ENCODE measurements at places on chromosomes 6 and 20.

DNA sequence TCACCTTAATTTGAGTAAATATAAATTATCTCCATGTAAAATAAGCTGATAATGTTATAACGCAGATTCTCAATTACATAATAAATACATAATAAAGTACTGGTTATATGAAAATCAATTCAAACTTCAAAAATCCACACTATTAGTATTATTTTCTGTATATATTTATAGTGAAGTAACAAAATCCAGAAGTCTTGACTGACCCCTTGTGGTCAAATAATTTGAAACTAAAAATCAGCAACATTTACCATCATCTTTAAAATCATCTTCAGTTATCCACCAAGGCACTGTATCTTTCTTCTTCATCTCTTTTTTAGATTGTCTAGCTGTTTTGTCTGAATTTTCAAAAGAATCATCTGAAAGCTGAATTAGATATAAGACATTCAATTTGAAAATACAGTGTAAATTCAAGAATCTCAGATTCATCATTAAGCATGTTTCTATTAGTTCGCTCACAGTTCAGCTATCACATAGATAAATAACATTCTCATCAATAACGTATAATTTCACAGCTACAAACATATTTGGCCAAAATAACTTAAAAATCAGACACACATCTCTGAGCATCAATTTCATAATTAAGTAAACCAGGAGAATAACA, 6.5 kb downstream of the CEP162 start:
- no peak for DNase-seq

DNA sequence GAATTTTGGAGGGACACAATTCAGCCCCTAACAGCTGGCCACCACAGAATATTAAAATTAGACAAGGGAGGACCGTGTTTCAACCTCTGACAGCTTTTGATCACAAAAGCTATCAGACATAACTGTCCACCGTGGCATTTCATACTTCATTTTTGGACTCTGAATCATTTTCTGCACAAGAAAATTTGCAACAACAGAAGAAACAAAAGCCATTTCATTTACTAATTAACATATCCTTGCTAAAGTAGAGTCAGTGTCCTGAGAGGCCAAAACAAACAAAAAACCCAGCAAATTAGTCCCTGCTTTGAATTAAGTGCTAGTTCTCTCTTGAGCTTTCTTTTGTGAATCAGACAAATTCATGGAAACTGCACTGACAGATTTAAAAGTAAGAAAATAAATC, 17.6 kb upstream of the COL12A1 start:
- no peak for DNase-seq

- DNase-seq, result no peak
These were observed 36.2 kb downstream of the HLA-F start for GRCh38 chr6:29759457-29759856.

- DNase-seq, result no peak
These were observed 3.3 kb upstream of the ULBP3 start for GRCh38 chr6:150072201-150072600.

GRCh38 chr6:19156443-19156842, 680.7 kb upstream of the ID4 start:
- no peak for DNase-seq

- no peak for DNase-seq
These were observed 2.9 kb downstream of the RIPOR2 start for GRCh38 chr6:24932832-24933231.

- no peak for DNase-seq
These were observed 7.3 kb upstream of the TGM2 start for GRCh38 chr20:38172408-38172807.

DNA sequence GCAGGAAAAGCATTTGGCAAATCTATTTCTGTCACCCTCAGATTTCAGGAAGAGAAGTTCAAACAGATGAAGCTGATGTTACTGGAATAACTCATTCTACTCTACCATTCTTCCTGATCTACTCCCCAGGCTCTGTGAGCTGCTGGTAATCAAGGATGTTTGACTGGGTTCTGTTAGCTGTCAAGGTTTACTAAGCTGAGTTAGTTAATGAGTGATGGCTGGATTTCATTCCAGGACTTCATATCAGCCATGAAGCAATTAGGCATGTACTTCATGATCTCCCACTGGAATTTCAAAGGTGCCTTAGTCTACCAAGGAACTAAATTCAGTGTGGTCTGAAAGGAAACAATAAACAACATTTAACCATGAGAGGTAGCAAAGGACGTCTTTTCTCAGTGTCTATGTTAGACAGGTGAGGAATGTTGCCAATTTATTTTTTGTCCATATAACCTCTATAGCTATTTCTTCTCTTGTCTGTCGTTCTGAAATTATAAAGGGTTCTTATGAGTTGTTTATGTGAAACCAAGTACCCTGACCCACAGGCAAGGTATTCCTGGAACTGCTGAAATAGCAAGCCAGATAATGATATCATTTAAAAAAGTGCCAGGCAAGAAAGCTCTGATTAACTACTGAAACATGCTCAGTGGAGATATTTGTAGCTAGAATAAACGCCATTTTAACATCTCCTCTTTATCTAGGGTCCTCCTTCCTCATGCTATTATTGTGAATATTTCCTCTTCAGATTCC, 112.9 kb downstream of the BACH2 start:
- DNase-seq, result no peak

DNA sequence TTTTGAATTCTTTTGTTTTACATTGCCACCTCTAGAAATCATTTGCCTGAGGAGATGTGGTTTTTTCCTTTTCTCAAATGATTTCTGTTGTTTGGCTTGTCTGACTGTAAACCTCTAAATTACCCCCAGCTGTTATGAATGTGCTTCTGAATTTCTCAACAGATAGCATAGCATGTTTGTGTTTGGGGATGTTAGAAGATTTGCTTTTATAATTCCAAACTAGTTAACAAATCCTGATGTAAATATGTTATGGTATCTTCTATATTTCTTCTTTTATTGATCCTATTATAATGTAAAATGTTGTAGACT, 31.6 kb upstream of the EZR start:
- no peak for DNase-seq

DNA sequence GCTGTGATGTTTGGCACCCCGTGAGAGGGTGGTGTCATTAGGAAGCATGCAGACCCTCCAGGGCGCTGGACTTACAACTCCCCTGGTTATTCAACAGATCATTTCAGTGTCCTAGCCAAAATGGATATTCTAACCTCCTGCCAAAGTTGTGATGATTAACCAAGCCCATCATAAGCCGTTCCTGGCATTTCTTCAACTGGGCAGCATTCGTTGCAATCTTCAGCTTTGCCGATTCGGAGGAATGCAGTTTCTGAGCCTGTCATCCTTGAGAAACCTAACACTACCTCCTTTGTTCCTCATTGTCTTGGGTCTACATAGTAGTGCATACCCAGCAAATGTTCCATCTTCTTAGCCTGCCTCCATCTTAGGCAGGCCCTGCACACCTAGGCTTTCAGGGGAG, 79.2 kb upstream of the MAP3K4 start:
- DNase-seq, result no peak

GRCh38 chr20:59153832-59154231, 9.8 kb upstream of the ZNF831 start:
- no peak for DNase-seq

- no peak for DNase-seq
These were observed 43.8 kb downstream of the ADAT2 start for GRCh38 chr6:143406673-143407072.

DNA sequence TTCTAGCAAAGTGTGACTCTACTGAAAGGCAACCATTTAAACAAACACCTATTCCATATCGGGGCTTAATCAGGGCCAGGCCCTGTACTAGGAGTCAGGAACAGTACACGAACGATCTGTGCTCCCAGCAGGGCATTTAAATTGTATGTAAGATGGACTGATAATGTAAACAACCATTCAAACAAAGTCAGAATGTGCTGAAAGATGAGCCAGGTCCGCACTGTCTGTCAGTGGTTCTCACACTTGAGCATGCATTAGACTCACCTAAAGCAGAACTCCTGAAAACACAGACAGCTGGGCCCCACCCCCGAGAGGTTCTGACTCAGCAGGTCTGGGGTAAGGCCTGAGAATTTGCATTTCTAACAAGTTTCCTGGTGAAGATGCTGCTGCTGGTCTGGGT, 81.6 kb downstream of the PXDC1 start:
- no peak for DNase-seq

DNA sequence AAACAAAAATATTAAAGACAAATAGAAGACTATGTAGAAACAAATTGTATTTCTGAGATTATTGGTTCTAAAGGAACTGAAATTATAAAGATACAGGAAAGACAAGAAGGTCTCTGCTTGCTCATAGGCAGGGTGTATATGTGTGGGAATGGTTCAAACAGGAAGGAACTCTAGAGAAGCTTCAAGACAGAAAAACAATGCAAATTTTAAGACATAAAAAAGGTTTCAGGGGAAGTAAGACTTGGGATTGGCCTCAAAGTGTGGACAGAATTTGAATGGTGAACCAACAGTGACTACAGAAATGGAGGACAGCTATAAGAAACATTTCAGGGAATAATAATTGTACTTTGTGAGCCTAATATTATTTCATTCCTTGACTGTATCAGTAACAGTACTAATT, 50.3 kb downstream of the OR2B2 start:
- no peak for DNase-seq

DNA sequence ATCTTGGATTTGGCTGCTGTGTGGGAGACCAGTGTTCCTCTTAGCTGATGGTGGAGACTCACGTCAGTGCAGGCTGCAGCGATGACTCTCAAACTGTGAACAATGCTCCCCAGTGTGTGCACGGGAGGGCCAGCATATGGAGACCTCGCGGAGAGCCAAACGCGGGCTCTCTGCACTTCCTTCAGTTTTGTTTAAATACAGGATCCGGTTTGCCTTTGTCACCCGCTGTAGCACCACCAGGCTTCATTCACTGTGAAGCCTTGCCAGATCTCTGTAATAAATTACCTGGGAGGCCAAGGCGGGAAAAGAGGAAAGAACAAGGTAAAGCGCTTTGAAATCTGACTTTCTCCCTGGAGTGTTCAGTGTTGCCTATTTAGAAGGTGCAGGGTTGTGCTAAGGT, 30.7 kb upstream of the TMEM14A start:
- no peak for DNase-seq

DNA sequence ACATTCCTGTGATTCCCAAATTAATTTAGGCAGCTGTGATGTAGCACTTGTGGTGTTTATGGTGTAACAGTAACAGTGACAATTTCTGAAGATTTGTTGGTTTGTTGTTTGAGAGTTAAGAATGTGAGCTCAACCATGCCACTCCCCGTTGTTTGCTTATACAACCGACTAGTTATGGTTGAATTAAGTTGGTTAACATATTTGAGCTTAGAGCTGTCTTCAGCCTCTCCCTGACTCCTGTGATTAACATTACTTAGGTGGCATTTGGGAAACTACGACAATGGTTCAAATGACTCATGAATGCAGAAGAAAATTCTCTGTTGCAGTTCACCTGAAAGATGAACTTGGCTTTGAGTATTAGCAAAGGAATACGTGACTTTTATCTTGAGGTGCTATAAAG, 35.9 kb upstream of the PRL start:
- DNase-seq, result no peak

DNA sequence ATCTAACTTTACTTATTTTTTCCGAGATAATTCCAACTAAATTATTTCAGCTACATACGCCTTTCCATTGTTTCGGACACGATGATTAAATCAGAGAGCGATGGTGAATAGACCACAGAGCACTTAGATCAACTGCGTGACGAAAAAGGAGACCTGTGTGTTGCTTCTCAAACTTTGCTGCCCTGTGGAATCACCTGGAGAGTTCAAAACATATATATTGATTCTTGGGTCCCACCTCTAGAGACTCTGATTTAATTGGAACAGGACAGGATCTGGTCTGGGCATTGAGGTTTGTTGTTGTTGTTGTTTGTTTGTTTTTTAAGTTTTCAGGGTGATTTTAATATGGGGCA, 401 bp upstream of the TNFRSF21 start:
- no peak for DNase-seq

DNA sequence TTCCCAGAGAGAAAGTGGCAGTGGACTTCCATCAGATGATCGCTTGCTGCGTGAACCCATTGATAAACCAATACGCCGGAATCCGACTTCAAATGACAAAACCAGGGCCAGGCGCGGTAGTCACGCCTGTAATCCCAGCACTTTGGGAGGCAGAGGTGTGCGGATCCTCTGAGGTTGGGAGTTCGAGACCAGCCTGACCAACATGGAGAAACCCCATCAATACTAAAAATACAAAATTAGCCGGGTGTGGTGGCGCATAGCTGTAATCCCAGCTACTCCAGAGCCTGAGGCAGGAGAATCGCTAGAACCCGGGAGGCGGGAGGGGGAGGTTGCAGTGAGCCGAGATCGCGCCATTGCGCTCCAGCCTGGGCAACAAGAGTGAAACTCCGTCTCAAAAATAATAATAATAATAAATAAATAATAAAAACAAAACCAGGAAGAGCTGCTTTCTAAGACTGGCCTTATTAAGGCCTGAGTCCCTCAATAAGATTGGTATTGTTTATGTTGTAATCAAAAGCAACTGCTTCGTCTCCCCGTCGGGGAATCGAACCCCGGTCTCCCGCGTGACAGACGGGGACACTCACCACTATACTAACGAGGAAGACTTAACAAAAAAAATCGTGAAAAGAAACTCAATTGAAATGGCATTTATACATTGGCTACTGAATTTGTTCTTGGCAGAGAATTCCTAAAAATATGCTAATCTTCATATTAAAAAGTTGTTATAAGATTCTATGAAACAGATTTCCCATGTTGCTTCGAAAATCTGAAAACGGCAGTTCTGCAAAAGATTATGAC, 110.2 kb upstream of the ZNF184 start:
- DNase-seq, result no peak

- no peak for DNase-seq
These were observed 59.0 kb downstream of the SLC23A2 start for GRCh38 chr20:4942331-4942730.

GRCh38 chr6:81767163-81767891, 14.8 kb upstream of the TENT5A start:
- DNase-seq, result no peak

DNA sequence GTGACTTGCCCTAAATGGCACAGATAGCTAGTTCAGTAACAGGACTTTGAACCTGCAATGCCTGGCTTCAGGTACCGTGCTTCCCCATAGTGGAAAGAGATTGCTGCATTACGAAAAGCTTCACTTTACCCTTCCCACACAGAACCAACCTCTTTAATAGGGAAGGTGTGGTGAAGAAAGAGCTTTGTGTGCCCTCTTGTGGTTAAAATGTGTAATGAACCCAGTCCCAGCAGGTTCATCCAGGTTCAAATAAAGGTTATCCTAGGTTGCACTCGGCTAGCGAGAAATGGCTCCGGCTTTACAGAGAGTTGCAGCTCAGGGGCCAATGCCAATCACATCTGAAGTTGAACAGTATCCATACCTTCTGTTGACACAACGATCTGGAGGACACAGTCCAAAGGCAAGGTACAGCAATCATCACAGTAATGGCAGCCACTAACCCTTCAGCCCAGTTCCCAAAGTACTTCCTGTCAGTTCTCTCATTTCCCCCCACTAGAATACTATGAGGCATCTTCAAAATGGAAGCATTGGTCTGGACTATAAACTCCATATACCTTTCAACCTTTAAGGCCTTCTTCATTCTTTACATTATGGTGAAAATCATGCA, 3.0 kb downstream of the DEFB115 start:
- no peak for DNase-seq

GRCh38 chr6:115971785-115972184, 88.9 kb downstream of the FRK start:
- DNase-seq, result no peak
